ENCODE measurements at places on chromosomes 2 and 18. TPM values are rescaled to one million over a fixed set of nuclear protein-coding genes. Genes with fewer than 3 reads are reported as not detected.

Gene RTP5
- not detected for total RNA-seq

Gene RGPD4
- total RNA-seq = 0.06 TPM

Gene SMCHD1
- total RNA-seq = 13.6 TPM

Gene CCDC68
- total RNA-seq = 6.3 TPM

Gene SERPINB10
- total RNA-seq = not detected

Gene SMPD4
- total RNA-seq = 76.0 TPM

Gene ADGRF3
- total RNA-seq = 0.29 TPM

Gene TIMM21
- 58.3 TPM for total RNA-seq

Gene RALB
- 57.1 TPM for total RNA-seq

Gene EFR3B
- total RNA-seq = 9.2 TPM

Gene GBX2
- 2.9 TPM for total RNA-seq

Gene CCDC141
- total RNA-seq = not detected

Gene SLC9A2
- 3.0 TPM for total RNA-seq

Gene LOXL3
- total RNA-seq = 0.28 TPM

Gene DRC1
- total RNA-seq = 0.42 TPM

Gene MGAT4A
- 3.1 TPM for total RNA-seq

Gene C1GALT1C1L
- 2.3 TPM for total RNA-seq

Gene KCNJ3
- total RNA-seq = not detected

Gene UCN
- 0.61 TPM for total RNA-seq

Gene KLHL29
- total RNA-seq = 4.5 TPM

Gene DSC1
- not detected for total RNA-seq

Gene ZNF385B
- not detected for total RNA-seq

Gene TRMT61B
- total RNA-seq = 14.8 TPM

Gene CHMP3
- 121 TPM for total RNA-seq

Gene EGR4
- total RNA-seq = 0.33 TPM

Gene ASB18
- total RNA-seq = not detected

Gene HOXD3
- 0.18 TPM for total RNA-seq

Gene CCL20
- total RNA-seq = 7.8 TPM

Gene TRIM54
- 0.88 TPM for total RNA-seq

Gene ERFE
- 8.1 TPM for total RNA-seq

Measured in A549 treated with Hydrocortisone at 1 μM for 4 hours (cell line).